Islet precursor cell (in vitro differentiated cells): ENCODE measurements at places on chromosomes 1 and 21.

DNA sequence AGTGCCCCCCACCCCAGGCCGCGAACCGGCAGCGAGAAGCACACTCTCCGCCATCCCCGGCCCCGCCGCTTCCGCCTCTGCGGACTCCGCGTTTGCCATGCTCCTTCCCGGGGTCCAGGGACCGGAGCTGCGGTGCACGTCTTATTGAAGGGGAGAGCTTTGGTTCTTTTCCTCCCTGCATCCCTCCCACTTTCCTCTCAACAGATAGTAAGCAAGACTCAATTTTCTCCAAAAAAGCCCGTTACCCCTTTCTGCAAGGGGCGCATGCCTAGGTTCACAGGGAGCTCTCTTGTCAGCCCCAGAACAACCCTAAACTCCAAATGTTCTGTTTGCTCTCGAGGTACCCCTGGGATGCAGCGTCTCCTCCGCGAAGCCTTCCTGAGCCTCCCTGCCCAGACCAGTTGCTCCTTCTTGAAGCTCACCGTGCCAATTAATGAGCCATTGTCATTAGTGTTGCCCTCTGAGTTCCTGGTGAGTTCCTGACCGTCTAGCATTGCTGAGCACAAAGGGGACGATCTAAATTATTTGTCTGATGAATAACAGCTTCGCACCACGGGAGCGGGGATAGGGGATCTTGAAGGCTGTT, 8.1 kb downstream of the FOXD3 start:
- DNase-seq = no peak

- peak; percentile 94 for DNase-seq
These were observed 577 bp downstream of the IKBKE start for GRCh38 chr1:206470692-206471414.

- no peak for DNase-seq
These were observed 852.9 kb upstream of the ADGRL4 start for GRCh38 chr1:79859212-79859948.

- no peak for DNase-seq
These were observed 133.3 kb upstream of the CHRM3 start for GRCh38 chr1:239253032-239253431.

GRCh38 chr1:206757524-206758266, 12.9 kb upstream of the IL19 start:
- DNase-seq = no peak

- DNase-seq = no peak
These were observed 188.7 kb downstream of the CHRM3 start for GRCh38 chr1:239575113-239575512.

GRCh38 chr1:42927920-42928505, 30.7 kb downstream of the SLC2A1 start:
- peak; percentile 42 for DNase-seq

DNA sequence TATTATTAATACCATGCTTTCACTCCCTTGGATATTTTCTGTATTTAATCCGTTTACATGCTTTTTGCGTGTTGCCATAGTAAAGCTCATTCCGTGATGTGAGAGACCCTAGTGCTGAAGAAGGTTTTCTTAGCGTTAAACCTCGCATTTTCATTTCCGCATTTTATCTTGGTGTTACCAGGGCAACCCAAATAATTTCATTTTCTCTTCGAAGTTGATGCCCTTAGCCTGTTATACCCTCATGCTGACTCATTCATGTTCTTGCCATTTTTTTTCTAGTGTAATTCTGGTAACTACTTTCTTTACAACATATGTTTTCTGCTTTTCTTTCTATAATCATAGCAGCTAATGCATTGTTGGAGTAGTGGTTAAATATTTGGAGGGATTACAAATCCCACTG, 37.2 kb downstream of the LRRC8C start:
- no peak for DNase-seq

- DNase-seq = no peak
These were observed 51.5 kb downstream of the SLC66A1 start for GRCh38 chr1:19363536-19364152.

DNA sequence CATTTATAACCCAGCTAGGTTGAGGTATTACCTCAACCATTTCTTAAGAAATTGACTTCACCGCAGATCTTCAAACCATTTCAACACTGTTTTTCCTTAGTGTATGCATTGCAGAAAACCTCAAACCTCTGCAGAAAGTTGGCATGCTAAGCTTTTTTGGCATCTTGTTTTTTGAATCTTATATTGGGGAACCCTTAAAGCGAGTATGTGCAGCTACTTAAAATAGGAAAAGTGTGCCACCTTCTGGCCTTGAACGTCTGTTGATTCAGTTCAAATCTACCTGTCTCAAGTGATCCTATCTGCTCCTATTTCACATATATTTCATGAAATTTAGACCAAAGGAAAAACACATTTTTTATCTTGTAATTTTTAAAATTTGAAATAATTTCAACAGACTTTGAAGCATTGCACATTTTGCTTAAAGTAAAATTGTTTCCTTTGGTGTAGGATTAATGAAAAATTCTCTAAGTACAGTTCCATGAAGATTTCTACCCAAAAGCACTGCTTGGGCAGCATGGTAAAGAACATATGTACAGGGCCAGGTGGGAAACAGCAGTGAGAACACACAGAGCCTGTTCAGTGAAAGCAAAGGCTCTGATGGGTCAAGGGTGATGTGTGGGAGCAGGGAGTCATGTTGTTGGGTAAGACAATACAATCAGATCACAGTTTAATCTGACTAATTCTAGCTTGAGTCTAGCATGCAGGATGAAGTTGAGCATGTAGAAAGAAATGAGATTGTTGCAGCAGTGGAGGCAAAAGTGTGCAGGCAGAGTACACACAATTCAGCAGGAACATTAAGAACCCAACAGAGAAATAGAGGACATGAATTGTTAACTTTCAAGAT, 17.2 kb downstream of the HENMT1 start:
- no peak for DNase-seq

DNA sequence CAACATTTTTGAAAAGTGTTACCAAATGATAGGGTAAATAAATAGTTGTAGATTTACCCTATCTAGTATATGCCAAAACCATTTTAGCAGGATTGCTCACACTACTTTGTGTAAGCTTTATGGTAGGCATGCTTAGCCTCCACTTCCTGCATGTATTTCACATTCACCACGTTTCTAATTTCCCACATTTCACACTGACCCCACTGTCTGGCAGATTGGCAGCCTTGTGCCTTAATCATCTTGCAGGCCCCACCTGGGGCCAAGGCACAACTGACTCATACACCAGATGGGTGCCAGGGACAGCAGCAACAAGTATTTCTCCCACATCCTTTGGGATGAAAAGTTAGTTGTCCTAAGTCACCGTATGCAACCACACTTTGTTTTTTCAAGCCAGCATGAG, 21.2 kb upstream of the CENPF start:
- peak; percentile 87 for DNase-seq

- peak; percentile 82 for DNase-seq
These were observed 13.4 kb downstream of the OSCP1 start for GRCh38 chr1:36436821-36437220.

- no peak for DNase-seq
These were observed 812 bp upstream of the ARF1 start for GRCh38 chr1:228081578-228082213.

DNA sequence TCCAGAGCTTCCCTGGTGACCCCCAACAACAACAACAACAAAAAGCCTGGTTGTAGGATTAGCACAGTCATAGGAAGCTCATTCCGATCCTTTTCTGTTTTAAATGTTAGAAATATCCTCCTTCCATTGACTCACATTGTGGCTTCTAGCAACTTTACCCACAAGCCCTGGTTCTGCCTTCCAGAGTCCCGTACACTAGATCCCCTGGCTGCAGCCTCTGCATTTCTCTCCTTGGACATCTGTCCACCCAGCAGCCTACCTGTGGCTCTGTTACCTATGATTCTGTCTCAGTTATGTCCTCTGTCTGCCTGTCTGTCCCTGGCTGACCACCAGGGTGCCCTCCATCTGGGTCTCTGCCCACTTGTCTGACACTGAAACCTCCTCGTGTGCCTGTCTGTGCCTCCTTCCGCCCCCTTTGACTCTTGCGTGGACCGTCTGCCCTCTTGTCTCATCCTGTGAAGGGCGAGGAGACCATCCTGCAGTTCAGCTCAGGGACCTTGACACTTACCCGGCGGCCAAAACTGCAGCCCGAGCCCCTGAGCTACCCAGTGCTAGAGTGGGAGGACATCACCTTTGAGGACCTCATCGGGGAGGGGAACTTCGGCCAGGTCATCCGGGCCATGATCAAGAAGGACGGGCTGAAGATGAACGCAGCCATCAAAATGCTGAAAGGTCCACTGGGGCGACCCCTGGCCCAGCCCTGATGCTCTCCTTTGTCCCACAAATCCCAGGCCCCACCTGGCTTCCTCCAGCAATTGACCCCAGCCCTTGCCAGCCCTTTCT, 16.1 kb downstream of the TIE1 start:
- peak; percentile 46 for DNase-seq

- DNase-seq = no peak
These were observed 24.1 kb upstream of the RNF19B start for GRCh38 chr1:32988665-32989064.

GRCh38 chr1:101120868-101121267, 95.3 kb upstream of the DPH5 start:
- no peak for DNase-seq

GRCh38 chr1:59315529-59316463, 18.9 kb downstream of the FGGY start:
- DNase-seq = no peak

DNA sequence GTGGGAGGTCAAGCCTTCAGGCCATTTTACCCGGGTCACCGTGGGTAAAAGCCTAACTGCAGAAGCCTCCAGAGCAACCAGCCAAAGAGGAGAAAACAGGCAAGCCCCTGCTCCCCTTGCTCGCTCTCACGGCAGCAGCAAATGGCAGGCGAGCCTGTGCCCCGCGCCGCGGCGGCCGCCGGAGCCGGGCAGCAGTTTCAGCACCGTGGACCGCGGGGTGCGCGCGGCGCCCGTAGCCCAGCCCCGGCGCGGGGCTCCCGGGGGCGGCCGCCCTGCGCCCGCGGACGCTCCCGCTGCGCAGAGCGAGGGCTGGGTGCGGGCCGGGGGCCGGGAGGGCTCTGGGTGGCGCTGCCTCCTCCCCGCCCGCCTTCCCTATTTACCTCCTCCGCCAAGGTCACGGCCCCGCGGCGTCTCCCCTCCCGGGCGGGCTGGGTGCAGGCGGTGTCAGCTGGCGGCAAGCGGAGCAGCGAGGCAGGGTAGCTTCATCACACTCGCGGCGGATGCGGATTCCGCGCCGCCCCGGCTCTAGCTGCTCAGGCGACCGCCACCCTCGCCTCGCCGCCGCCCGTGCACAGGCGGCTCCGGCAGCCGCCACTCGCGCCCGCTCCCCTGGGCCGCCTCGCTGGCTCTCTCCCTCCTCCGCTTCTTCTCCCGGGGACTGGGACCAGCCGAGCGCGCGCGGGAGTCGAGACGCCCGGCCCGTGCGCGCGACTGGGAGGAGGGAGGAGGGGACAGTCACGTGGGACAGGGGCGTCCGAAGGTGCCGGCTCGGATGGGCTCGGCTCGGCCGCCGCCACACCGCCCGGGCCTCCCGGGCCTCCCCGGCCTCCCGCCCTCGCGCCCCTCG, at the start of gene RGS7:
TSS of gene RGS7 (minus strand) at position 687 of the 847 bp plus-strand sequence.
- peak; percentile 85 for DNase-seq

DNA sequence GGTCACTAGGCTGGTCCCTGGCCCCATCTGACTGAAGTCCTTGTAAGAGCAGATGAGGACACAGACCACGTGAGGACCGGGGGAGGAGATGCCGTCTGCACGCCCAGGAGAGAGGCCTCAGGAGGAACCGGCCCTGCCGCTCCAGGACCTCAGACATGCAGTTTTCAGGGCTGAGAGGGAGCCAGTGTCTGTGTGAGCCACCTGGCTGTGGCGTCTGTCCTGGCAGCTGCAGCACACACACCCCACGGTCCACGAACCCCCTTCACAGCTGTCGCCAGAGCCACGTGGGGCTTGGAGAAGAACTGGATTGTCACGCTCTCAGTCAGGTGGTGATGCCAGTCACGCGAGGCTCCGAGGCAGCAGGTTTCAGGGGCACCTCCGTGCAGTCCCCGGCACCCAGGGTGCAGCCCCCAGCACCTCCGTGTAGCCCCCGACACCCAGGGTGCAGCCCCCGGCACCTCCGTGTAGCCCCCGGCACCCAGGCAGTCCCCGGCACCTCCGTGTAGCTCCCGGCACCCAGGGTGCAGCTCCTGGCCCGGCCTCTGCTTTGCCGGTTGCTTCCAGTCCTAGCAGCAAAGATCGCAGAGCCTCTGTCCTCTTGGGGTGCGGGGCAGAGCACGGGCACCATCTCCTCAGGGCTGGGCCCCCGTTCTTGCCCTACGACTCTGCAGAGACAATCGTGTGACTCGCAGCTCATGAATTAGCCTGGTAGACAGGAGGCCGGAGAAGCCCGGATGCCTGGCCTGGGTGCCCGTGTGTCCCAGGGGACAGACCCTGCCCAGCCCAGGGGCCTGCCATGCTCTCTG, 19.0 kb upstream of the SUMO3 start:
- peak; percentile 81 for DNase-seq

DNA sequence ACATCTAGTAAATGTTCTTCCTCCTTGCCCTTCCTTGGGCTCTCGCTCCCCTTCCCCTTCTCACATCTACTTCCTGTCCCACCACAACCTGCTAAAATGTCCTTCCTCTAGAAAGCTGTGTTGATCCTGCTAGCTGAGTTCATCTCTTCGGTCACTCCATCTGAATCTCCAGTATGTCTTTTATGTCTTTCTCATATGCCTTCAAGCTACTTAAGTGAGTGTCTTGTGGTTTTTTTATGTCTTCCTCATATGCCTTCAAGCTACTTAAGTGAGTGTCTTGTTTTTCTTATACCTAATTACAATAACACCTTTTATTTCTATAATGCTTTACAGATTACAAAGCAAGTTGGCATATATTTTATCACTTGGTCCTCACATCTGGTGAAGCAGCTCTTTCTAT, 33.9 kb downstream of the CSF1 start:
- no peak for DNase-seq

GRCh38 chr1:5917591-5918274, 74.5 kb downstream of the NPHP4 start:
- peak; percentile 57 for DNase-seq

DNA sequence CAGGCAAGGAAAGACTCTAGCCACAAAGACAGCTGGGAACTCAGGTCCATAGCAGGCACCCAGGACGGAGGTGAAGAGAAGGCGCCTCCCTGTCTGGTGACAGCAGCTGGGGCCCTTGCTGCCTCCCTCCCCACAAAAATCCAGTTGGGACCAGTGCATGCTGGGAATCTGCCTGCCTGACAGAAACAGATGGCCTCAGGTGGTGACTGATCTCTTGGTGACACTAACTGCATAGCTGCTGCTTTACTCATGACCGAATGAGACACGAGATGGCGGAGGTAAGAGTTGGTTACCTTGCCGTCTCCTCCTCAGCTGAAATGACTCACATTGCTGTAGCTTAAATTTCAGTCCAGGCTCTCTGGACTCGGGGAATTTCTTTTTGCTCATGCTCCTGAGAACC, 130.3 kb downstream of the FGGY start:
- DNase-seq = peak; percentile 95
